Stimulated activated naive CD8-positive, alpha-beta T cell treated with anti-CD3 and anti-CD28 coated beads, Interleukin-15, Interleukin-2, amounts not matched to agents 100 U/mL and 50 U/mL, for 24 hours (primary cell): ENCODE measurements at places on chromosomes 5 and 9.

DNA sequence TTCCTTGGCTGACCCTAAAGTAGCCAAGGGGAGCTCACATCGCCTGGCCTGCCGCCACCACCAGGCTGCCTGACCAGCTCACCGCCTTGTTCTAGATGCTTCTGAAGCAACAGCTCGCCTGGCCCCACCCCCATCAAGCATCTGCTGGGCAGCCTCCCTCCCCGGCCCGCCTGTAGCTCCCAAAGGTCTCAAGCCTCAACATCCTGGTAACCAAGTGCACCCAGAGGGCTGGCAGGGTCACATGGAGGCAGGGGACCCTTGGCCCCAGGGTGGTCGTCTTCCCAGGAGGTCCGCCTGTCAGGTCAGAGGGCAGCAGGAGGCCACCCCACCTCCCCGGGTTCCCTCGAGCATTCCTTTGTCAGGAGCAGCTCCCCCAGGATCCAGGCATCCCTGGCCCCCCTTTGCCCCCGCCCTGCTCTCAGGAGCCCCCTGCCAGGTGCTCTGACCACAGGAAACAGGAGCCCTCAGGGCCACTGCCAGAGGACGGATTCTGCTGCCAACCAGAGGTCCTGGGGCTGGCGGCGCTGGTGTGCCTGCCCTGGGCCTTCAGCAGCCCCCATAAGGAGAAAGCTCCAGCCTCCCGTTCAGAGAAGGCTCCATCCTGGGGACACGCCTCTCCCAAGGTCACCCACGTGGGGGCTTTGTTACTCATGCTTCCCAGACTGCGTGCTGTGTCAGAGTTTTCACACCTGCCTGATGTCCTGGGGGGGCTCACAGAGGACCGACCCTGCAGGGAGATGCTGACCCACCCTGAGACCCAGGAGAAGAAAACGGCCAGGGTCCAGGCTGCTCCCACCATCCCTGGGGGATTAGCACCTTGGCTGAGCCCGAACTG is 3.5 kb upstream of the LRRC14B start:
- DNase-seq: no peak

- DNase-seq: no peak
Measured at GRCh38 chr5:89695371-89695770, 714.2 kb downstream of the CETN3 start.

DNA sequence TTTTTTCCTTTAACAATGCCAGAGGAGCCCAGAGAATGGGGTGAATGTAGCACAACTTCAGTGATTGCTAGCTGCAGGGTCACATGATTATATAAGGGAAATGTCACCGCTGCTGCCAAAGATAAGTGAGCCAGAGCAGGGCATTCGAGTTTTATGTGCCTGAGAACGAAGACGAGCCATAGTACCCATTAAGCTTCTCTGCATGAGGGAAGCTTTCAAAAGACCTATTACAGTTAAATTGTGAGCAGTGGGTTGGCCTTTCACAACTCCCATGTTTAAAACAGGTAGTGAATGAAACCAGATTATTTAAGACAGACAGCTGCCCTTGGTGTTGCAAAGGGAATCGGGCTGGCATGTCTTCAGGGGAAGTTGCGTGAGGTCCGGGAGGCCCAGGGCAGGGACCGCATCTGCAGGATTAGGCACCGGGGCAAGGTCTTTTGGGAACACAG is 82.4 kb upstream of the TNFAIP8 start:
- DNase-seq: no peak

DNA sequence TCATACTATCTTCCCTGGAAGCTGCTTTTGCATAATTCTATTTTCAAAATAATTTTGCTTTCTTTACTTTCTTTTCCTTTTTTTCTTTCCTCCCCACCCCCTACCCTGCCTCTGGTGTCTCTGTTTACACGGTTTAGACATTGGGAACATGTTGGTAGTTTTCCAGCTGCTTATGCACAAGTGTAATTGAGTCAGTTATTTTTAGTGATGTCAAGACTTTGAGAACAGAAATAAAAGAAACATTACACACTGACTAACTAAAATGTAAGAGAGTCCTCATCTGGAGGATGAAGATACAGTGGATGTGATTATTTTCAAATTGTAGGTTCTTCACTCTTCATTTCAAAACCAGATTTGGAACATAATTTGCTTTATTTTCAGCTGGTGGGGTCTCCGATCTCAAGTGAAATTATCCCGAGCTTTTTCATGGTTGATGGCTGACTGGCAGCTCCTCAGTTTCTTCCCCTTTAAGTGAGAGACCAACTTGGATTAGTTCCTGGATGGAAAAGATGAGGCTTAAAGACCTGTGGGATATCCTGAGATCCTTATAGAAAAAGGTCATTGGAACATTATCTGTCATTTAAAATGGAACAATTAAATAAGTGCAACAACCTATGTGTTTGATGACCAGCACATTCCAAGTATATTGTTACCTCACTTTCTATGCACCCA is 154.4 kb upstream of the ZNF462 start:
- no peak for DNase-seq
